ENCODE measurements at places on chromosomes 12 and 14. TPM values are rescaled to one million over a fixed set of nuclear protein-coding genes. Genes with fewer than 3 reads are reported as not detected.

Gene HCAR1
- not detected for total RNA-seq

Gene ARID4A
- total RNA-seq: 26.0 TPM

Gene TMPO
- total RNA-seq: 47.4 TPM

Gene TAC3
- total RNA-seq: not detected

Gene CIROP
- total RNA-seq: not detected

Gene LPAR5
- total RNA-seq: 0.28 TPM

Gene GAS2L3
- 1.7 TPM for total RNA-seq

Gene TAMALIN
- total RNA-seq: 9.2 TPM

Gene FIGNL2
- 0.36 TPM for total RNA-seq

Gene TAS2R19
- total RNA-seq: 6.9 TPM

Gene ACACB
- total RNA-seq: 186 TPM

Gene SMIM41
- total RNA-seq: not detected

Gene MAP3K9
- total RNA-seq: 0.55 TPM

Gene ACOT4
- total RNA-seq: 0.36 TPM

Gene RAB15
- 3.2 TPM for total RNA-seq

Gene GATC
- 20.0 TPM for total RNA-seq

Gene TAS2R10
- total RNA-seq: 2.9 TPM

Gene INSM2
- not detected for total RNA-seq

Gene MYL6
- total RNA-seq: 6,491 TPM
